Muscle of leg (tissue), 16 donors: ENCODE measurements at places on chromosomes 16 and 17. TPM values are rescaled to one million over a fixed set of nuclear protein-coding genes. Genes with fewer than 3 reads are reported as not detected.

DNA sequence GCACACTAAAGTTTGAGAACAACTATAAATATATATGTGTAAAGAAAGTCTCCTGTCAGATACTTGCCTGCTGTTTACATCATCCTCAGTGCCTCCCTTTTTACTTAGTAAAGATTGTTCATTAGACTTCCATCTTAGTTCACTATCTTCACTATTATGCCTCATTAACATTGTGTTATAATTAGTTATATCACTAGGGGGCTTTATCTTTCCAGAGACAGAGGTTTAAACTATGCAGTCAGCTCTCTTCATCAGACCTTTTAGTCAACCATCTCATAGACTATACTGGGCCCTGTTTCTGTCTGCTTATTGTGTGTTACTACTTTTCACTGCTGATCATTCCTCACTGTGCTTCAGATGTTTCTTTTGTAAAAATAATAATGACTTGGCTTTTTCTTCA lies 630.8 kb upstream of the KIF2B start:
- no peak for DNase-seq

GRCh38 chr16:21224800-21225199 lies 8.7 kb upstream of the ANKS4B start:
- no peak for DNase-seq

DNA sequence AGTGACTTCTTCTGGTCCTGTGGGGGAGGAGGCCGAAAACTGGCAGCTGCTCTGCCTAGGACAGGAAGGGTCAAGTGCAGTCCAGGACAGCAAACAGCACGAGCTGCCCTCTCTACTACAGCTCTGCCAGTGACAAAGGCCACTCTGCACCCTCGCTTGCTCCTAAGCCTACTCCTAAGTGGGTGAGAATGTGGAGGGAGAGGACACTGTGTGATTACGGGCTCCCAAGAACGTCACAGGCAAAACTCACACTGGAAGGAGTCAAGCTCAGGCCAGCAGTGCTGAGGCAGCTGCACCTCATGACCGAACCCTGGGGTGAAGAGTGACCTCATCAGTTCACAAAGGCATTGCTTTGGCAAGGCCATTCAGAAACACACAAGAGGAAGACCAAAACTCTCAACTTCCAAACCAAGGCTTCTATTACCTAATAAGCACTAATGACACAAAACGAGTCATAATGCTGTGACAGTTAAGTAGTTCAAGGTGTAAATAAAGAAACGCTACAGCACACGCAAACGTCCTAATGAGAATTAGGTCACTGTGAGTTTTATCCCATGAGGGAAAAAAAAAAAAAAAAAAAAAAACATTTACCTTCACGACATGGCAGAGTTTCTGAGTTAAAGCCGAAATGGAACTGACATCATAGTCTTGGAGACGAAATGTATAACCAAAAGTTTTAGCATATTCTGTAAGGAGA lies 35.1 kb downstream of the MARF1 start:
- peak; percentile 23 for DNase-seq

GRCh38 chr16:88352261-88353200 lies 30.2 kb upstream of the ZNF469 start:
- no peak for DNase-seq

- peak; percentile 95 for DNase-seq
Measured at GRCh38 chr17:2090804-2091534, 36.1 kb downstream of the HIC1 start.

- no peak for DNase-seq
Measured at GRCh38 chr16:86478779-86479178, 31.5 kb upstream of the FOXF1 start.

DNA sequence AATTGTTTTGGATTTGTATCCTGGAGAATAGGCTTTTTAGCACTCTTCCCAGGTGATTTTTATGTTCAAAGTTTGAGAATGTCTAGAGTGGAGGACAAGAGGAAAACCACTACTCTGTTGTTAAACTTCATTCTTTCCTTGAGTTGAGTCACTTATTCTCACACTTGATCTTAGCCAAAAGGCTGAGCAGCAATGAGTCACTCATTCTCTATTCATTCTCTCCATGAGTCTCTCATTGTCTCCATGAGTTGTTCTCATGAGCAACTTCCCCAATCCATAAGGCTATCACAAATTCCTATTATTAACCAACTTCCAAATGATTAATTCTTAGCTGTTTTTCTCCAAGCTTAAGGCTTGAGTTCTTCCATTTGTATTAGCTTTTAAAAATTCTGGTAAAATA lies 1393.3 kb downstream of the CDH8 start:
- no peak for DNase-seq

Gene IRX3
- total RNA-seq = 4.8 TPM

Gene SSTR5
- not detected for total RNA-seq

Gene AP1G1
- total RNA-seq = 33.7 TPM

Gene KRTAP1-1
- not detected for total RNA-seq

Gene HOXB4
- 1.3 TPM for total RNA-seq

Gene KRT17
- total RNA-seq = 1.6 TPM

Gene PCGF2
- 15.2 TPM for total RNA-seq

Gene NPIPA2
- total RNA-seq = 0.31 TPM

Gene BCO1
- total RNA-seq = not detected
